ENCODE measurements at places on chromosomes 1 and 21.

DNA sequence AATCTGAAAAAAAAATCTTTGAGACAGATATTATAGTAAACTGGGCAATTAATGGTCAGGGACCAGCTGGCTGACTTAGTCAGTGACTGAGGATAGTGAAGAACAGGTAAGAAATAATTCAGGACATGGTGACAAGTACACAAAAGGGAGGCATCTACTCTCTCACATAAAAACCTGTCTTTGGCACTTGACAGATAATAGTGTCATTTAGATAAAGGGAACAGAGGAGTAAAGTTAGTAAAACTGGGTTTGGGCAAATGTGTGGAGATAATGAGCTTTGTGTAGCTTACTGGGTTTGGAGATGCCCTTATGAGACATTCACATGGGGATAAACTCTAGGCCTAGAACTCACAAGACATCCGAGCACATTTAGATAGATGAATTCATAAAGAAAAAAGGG lies 4.0 kb downstream of the SSX2IP start:
- DNase-seq = no peak

DNA sequence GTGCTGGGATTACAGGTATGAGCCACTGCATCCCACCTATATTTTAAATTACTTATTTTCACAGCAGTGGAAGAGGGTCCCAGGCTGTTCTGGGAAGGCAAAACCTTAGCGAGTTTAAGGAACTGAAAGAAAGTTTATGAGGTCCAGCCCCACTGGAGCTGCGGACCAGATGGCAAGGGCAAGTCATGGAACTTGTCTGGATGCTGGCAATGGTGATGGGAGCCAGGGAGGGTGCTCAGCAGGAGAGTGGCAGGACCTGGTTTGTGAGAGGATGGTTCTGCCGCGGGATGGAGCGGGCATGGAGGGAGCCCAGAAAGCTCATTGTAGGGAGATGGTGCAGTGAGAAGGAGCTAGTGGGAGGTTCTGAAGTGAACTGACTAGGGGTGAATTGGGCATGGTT lies 50.6 kb upstream of the SLC45A1 start:
- no peak for DNase-seq

- no peak for DNase-seq
Observed at GRCh38 chr1:75625795-75626194, 14.9 kb upstream of the SLC44A5 start.

GRCh38 chr1:212364985-212365384 lies 49.7 kb downstream of the PACC1 start:
- no peak for DNase-seq

DNA sequence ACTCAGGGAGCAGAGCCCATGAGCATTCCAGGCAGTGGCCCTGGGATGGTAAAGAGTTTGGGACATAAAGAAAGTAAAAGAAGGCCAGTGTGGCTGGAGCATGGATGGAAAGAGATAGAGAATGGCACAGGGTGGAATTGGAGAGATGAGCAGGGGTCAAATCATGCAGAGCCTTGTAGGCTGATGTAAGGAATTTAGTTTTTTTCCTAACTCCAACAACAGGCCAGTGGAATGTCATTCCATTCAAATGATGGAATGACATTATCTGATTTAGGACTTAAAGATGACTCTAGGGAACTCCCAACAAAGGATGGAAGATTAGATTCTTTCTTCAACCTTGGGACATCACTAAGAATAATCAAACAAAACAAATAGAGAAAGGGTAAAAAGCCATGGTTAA lies 12.8 kb upstream of the S100A2 start:
- DNase-seq = no peak

DNA sequence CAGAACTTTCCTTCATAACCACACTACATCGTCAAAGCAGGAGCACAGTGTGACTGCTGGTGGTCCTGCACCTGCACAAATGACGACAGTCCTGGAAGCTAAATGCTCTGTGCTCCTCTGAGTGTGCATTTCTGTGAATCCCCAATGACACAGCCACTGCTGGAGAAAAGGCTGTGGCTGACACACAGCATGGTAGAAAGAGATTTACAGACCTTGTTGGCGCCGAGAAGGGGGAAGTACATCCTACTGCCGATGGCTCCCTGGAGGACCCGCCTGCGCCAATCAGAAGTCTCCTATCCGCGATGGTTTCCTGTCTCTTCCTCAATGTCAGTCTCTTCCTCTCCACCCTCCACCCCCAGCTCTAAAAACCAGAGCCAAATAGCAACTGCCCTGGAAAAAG lies 115.4 kb upstream of the RAB4A start:
- no peak for DNase-seq

DNA sequence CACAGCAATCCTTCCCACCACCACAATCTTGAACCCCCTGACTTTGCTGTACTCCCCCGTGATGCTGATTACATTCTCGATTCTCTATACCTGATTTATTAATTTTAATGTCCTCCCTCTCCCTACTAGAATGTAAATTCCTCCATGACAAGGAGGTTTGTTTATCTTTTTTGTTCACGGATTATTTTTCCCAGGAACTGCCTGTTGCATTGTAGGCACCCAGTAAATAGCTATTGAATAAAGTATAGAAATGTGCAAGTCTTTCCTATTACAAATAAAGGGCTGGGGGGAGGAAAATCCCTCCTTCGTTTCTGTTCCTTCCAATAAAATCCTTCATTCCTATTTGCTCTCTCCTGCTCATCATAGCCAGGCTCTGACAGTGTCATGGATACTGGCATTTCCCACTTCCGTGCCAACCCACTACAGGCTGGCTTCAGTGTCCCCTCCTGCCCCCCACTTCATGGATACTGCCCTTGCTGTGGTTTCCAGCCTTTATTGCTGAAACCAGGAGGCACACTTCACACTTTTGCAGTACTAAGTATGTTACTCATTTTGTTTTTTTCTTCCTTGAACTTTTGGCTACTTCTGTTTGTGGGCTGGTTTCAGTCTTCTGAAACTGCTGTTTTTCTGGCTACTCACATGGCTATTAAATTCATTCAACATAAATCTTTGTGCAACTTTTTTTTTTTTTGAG lies 7.5 kb downstream of the KIF1B start:
- peak; percentile 46 for DNase-seq

DNA sequence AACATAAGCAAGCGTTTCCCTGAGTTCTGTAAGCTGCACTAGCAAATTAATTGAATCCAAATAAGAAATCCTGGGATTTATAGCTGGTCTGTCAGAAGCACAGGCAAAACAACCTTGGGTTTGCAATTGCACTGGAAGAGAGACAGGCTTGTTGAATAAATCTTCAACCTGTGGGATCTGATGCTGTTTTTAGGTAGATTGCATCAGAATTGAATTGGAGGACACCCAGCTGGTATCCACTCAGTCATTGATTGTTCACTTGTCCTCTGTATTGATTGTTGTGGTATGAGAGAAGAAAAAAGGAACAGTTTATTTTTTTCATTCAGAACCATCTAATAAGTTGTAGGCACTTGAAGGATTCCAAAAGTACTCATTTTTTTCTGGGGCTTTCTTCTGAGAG lies 497.4 kb downstream of the SIPA1L2 start:
- DNase-seq = no peak

DNA sequence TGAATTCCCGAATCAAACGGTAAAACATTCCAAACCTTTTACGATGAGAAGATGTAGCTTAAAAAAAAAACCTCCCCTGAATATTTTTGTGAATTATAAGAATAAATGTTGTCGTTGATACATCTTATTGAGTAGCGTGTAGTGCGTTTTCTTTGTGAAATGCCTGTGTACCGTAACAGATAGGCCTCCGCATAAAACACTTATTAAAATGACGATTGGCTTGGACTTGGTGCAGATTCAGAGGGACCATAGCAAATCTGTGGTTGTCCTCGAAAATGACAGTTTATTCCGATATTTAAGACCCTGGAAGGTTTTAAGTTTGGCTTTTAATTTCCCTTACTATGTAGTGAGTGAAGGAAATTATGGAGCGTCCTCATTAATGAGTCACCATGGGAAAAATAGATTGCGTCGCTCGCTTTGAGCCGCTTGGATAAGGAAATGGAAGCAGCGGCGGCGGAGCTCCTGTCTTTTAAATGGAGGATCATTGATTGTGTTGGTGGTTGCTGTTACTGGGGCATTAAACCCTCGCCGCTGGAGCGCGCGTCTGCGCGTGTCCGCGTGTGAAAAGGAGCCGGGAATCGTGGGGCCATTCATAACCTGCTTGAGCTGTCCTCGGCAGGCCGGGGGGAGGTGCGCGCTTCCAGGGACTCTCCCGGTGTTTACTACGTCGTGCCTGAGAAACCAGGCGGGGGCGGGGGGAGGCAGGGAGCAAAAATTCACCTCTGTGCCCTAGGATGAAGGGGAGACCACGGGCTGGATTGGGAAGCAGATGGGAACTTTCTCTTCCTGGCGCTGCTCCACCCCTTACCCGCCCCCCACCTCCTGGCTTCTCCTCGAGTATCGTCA lies 1.6 kb downstream of the SPEN start:
- peak; percentile 79 for DNase-seq

- no peak for DNase-seq
Observed at GRCh38 chr1:17437580-17438317, 1.7 kb downstream of the RCC2 start.

DNA sequence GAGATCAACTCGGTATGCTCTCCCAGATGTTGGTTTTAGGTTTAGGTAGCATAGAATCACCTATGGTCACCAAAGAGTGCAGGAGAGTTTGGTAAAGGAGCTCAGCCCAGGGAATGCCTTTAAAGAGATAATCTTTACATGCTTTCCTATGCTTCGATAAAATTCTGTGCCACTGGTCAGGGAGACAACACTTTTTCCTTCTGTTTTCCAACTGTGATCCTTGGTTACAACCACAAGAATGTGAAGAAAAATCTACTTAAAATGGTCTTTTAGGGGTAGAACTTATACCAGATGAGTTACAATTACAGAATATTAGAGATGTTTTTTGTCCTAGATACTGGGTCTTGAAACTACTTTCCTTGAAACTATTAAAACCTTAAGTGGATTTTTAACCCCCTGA lies 895.6 kb downstream of the TTLL7 start:
- DNase-seq = no peak

GRCh38 chr1:173295391-173295790 lies 88.3 kb upstream of the TNFSF4 start:
- DNase-seq = no peak

GRCh38 chr1:15355968-15356625 lies 53.6 kb upstream of the EFHD2 start:
- no peak for DNase-seq
